ENCODE measurements at places on chromosomes 5 and 9. TPM values are rescaled to one million over a fixed set of nuclear protein-coding genes. Genes with fewer than 3 reads are reported as not detected.
A peak's percentile ranks its signal among the peaks of the same experiment; 100 is the strongest.

DNA sequence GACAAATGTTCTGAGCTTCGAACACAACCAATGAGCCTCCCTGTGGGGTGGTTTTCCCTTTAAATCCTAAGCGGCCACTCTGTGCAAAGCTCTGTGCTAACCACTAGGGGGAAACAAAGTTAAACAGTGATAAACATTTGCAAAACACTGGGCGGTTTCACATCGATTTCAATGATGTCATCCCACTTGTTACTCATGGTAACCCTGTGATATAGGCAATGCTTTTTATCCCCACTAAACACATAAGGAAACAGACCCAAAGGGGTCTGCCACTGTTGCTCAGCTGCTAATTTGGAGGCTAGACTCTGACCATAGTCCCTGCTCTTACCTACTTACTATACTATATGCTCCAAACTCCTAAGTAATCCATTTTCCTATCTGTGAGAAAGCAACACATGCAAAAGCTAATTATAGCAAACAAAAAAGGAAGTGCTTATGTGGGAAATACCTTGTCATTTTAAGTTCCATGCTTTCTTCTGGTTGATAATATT is 57.3 kb downstream of the PTPN3 start:
- no peak for DNase-seq

DNA sequence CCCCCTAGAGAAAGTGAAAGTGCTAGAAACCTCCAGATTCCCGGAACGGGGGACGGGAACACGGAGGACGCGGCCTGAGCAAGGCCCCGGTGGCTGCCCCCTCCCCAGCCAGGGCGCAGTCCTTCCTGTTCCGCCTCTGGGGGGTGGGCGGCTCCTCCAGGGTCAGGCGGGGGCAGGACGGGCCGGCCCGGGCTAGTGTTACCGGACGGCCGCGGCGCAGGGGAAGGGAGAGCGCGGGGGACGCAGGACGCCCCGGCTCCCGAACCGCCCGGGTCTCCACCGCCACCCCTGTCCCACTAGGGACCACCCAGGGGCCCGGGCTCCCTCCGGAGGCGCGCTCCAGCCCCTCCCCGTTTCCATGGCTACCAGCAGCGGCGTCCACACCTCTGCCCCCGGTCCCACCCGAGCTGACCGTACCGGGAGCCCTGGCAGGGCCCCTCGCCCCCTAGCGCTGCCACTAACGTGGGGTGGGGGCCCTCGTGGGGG is 579 bp downstream of the SLC12A7 start:
- DNase-seq, result no peak

The RASGEF1C gene
- total RNA-seq, result not detected

The SGTB gene
- 35.4 TPM for total RNA-seq

DNA sequence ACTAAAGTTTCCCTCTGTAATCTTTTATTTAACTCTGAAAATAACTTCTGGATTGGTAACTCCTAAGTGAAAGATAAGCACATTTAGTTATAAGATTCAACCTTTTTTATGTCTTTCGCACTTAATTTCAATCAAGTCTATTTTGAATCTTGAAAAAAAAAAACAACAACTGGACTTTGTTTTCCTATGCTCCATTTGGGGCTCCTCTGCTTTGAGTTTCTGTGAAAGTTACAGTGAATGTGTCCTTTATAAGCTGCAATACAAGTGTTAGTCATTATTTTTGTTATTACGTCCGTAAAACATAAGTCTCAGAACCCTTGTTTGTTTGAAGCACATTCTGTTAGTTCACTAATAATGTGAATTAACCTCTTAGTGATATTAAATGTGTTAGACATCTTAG is 276.8 kb downstream of the ADAMTS6 start:
- DNase-seq, result no peak

DNA sequence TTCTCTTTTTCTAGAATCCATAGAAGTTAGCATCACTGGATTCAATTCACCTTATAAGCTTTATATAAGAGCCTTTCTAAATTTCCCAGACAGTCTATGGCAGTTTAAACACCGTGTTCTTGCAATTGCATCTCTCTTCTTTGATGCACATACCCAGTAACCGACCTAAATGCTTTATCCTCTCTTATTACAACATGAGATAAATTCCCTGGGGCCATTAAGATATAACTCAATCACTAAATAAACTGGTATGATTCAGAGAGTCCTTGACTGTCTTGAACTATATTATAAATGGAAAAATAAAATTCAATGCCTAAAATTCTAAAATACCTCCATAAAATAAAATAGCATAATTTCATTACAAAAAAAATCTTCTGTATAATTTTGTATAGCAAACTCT is 98.1 kb downstream of the DIRAS2 start:
- no peak for DNase-seq

DNA sequence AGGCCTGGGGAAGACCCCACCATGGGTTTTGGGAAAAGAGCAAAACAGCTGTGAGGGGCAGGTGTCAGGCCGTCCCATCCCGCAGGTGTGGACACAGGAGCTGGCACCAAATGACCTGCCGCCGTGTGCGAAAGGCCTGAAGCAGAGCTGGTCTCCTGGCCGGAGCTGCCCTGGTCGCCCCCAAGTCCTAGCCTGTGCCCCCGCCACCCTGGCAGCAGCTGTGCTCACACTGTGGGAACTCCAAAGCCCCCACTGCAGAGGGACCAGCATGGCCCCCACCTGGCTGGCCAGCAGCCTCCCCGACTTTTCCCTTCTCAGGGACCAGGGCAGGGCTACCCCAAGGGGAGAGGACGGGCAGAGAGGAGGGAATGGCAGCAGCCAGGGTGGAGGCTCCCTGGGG is 88.4 kb downstream of the KCNT1 start:
- DNase-seq, result no peak

GRCh38 chr9:212297-212696 is 2.4 kb upstream of the DOCK8 start:
- no peak for DNase-seq

GRCh38 chr5:8828596-8829322 is 717.1 kb downstream of the SEMA5A start:
- DNase-seq, result no peak

DNA sequence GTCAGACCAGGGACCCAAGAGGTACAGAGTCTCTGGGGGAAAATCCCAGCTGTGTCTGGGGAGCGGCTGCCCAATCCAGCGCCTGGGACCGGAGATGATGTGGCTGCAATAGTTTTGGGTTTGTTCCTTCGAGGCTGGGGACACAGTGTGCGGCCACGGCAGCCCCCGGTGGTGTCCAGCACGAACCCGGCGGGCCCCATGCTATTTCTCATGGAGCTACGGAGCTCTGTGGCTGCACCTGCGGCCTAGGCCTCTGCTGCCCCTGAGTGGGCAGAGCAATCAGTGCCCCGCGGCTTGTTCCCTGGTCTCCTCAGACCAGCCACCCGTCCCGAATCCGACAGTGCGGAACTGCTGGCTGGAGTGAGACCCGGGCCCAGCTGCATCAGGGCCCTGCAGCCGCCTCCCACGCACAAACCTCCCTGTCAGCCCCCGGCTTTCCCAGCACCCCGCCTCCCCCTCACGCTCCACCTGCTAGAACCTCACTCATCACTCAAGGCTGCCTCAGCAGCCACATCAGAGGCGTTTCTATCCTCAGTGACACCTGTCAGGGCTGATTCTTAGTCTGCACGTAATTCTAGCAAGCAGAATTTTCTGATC is 29.0 kb downstream of the SARDH start:
- peak; percentile 74 for DNase-seq

DNA sequence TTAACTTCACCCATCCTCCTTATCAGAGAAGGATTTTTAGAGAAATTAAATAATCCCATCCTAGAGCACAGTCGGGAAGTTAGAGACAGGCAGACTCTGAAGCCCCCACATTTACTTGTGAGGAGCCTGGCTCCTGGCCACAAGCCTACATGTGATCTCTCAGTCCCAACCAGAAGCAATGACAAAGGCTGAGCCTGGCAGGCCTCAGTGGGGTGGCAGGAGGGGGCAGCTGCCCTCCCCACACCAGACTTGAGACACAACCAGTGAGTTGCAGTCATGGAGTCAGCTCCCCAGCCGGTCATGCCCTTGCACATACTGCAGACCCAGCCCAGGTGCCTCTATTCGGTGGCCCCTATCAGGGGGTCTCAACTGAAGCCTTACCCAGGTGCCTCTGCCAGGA is 11.0 kb downstream of the NAIF1 start:
- no peak for DNase-seq

- DNase-seq, result no peak
Measured at GRCh38 chr5:171858303-171858702, 72.7 kb downstream of the SMIM23 start.

DNA sequence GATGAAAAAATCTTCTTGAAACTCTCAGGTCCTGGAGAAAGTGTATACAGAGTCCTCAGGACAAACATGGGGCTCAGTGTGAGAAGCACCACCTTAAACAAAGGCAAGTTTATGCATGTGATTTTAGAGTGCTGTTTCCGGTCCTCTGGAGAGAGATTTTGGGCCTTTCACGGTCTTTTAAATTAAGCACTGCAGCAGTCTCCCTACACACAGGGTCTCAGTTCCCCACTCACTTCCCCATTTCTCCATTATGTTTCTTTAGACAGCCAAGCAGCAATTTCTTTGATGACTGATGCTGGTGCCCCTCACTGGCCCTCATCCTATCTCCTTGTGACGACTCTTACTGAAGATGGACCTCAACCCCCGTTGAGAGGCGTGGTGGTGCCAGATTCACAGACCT is 220.2 kb upstream of the CLINT1 start:
- no peak for DNase-seq

The CDX1 gene
- not detected for total RNA-seq

The INPP5E gene
- total RNA-seq, result 8.7 TPM

The JAK2 gene
- 67.2 TPM for total RNA-seq

The SGCD gene
- 31.2 TPM for total RNA-seq

- no peak for DNase-seq
Measured at GRCh38 chr9:104905153-104905901, 22.6 kb downstream of the ABCA1 start.

The ATP10B gene
- not detected for total RNA-seq

The PCAT7 gene
- not detected for total RNA-seq

- peak; percentile 77 for DNase-seq
Measured at GRCh38 chr9:93807166-93808074, 147.7 kb downstream of the BARX1 start.

The STC2 gene
- total RNA-seq, result 4.2 TPM

DNA sequence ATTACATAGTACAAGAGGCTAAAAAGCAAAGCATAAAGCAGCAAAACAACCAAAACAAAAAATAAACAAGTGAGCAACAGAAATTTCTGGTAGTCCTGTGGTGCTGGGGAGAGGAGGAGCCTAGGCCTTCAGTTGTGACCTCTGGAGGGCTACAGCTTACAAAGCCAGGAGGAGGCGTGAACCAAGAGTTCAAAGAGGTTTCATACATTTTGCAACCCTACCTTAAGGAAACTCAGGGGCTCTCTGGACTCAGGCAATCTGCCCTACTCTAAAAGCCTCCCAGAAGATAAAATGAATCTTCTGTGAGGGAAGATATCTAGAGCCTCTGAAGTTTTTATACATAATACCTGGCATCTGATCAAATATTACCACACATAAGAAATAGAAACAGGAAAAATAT is 187.4 kb downstream of the AGTPBP1 start:
- DNase-seq, result no peak

GRCh38 chr5:17186256-17186655 is 31.2 kb upstream of the BASP1 start:
- DNase-seq, result no peak

The TNFSF8 gene
- 2.9 TPM for total RNA-seq

DNA sequence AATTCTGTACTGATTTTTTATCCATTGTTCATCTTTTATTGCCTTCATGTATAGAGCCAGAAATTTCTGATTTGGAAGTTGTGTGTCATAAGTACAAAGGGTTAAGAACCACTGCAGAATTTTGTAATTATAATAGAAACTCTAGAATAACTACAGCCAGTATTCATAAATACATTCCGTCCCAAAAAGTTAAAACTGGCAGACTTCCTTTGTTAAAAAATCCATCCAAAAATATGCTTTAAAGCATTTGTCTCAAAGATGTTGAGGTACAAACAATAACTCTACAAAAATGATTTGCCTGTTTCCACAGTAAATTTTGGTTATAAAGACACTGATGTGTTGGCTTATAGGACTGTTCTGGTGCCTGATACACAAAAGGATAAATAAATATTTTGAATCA is 436.6 kb downstream of the DTWD2 start:
- DNase-seq, result no peak

DNA sequence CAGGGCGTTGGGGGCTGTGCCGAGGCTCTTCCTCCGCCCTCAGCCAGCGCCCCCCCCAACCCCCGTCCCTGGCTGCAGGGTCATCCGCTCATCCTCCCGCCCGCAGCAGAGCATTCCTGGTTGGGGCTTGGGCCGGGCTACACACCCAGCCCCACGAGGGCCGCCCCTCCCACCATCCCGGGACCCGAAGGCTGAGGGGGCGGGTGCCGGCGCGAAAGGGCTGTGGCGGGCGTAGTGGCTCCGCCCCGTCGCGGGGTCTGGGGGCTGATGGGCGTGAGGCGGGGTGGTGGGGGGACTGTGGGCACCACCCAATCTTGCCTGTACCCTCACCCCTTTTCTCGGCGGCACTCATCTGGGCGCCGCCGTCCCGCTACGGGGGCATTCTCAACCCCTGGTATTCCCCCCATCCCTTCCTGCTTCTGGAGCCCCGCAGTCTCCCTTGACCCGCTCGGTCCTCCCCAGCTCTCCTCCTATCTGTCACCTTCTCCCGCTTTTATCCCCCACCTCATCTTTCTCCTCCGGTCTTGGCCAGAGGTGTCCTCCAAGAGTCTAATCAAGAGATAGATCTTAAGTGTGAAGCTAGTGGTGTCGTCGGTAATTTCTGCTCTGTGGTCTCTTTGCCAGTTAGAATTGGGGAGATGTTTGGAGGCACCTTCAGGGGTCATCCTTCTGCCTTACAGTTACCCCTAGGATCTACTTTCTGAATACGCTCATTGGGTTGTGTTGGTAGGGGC is 1.6 kb downstream of the FER start:
- DNase-seq, result no peak

- DNase-seq, result no peak
Measured at GRCh38 chr5:108521841-108522506, 140.1 kb upstream of the FBXL17 start.

DNA sequence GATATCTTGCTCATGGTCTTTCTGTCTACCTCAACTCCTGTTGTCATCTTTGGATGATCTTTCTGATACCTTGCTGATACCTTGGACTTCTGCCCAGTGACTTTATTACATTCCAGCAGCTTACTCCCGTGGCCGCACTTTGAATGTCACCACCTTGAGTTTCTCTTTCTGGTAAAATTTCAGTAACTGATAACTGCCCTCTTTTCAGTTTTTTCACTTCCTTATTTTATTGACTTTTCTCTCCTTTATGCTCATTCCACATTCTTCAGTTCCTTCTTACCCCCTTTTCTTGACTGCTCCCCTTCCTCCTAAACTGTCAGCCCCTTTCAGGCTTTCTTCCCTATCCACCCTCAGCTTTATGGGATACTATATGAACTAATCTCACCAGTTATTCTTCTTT is 7.0 kb upstream of the FBXO4 start:
- DNase-seq, result no peak

The SLC6A19 gene
- total RNA-seq, result 0.09 TPM

The CCL27 gene
- 0.33 TPM for total RNA-seq

All from posterior vena cava (tissue), 2 donors.